Nephron progenitor cell (in vitro differentiated cells): ENCODE measurements at places on chromosomes 7 and 10.

DNA sequence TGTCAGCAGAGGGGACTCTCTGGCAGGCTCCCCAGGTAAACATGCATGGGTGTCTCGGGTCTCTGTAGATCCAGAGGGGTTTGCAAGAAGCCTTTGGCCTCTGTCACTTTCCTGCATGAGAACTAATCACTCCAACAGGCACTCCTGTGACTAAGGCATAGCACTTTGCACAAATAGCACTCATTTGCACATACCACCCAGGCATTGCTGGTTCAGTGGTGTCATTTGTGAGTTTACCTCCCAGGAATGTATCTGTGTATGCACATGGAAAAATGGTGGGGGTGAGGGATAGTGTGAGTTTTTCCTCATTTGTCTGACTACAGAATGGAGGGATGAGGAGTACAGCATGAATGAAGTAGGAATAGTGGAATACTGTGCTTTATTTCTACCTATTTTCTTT is 39.5 kb downstream of the CNNM1 start:
- no peak for DNase-seq
- H3K36me3 ChIP-seq: no peaks in the 10 kb centered on the region
- no peak overlapping the region for H3K4me3 ChIP-seq
- H3K27me3 ChIP-seq: peaks cover 55% of the 10 kb centered on the region
- H3K27ac ChIP-seq: no peak overlapping the region

- DNase-seq: peak; percentile 25
- H3K4me1 ChIP-seq: peaks cover 81% of the 10 kb centered on the region
- H3K27me3 ChIP-seq: no peaks in the 10 kb centered on the region
- peak overlapping the region; percentile 94 for H3K4me3 ChIP-seq
- peaks cover 14% of the 10 kb centered on the region for H3K36me3 ChIP-seq
Measured at GRCh38 chr10:24209432-24209771, 464 bp downstream of the KIAA1217 start.

DNA sequence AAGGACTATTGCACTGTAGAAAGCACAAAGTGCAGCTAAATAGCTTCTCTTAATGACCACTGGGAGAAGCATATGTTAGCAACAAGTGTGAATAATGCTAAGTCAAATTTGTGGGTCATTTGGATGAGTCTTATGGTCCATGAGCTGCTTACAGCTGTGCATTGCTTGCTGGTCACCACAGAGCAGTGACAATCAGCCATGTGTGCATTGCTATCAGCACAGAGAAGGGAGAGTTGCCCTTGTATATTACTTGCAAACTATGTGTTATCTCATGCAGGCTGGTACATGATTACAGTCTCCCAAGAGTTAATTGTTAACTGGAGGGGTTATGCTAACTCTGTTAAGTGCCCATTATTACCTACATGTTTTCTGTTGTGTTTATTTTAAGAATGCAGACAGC is 25.7 kb downstream of the MRPS33 start:
- H3K4me3 ChIP-seq: no peak overlapping the region
- H3K36me3 ChIP-seq: no peaks in the 10 kb centered on the region
- DNase-seq: no peak
- no peaks in the 10 kb centered on the region for H3K4me1 ChIP-seq

DNA sequence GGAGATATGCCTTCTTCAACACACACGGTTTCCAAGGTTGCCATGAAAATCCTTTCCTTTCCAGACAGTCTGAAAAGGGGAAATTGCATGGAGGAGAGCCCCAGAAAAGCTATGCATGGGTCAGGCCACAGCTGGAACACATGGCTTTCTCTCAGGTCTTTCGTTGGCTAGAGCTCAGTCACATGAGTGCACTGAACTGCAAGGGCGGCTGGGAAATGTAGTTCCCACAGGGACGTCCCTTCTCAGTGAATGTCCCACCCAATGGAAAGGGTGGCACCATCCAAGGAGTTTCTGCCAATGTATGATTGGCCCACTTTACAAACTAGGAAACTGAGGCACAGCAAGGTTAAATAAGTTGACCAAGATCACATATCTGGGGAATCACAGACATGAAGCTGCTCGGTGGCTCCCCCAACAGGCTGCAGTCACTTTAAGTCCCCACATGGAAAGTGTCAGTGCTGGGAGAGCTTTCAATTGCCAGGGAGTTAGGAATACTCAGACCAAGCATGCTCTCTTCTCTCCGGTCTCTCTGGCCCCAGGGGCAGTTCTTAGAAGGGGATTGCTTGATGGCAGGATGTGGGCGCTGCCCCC is 571.3 kb downstream of the GLRX3 start:
- no peak overlapping the region for H3K4me3 ChIP-seq
- no peak for DNase-seq
- H3K27me3 ChIP-seq: peaks cover 39% of the 10 kb centered on the region
- no peak overlapping the region for H3K27ac ChIP-seq
- H3K36me3 ChIP-seq: no peaks in the 10 kb centered on the region
- no peaks in the 10 kb centered on the region for H3K4me1 ChIP-seq

DNA sequence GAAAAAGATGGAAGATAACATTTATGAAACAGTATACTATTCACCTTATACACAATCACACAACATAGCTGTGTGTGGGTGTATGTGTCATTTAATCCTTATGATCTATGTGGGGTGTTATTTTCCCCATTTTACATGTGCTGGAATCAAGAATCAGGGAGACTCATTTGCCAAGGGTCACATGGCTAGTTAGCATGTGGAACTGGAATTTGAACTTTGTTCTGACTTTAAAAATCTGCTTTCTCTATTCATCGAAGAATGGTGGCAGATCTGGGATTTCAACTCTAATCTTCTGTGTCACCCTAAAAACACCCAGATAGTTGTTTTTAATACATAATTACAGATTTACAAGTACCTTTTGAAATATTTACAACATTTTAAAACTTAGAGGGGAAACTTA is 65.2 kb downstream of the ADAM22 start:
- DNase-seq: no peak
- H3K4me3 ChIP-seq: no peak overlapping the region
- no peak overlapping the region for H3K27ac ChIP-seq
- H3K27me3 ChIP-seq: no peaks in the 10 kb centered on the region
- no peaks in the 10 kb centered on the region for H3K36me3 ChIP-seq

GRCh38 chr10:126166797-126167196 is 221.5 kb downstream of the ADAM12 start:
- H3K4me3 ChIP-seq: no peak overlapping the region
- H3K27me3 ChIP-seq: peaks cover 4% of the 10 kb centered on the region
- DNase-seq: no peak
- H3K36me3 ChIP-seq: peaks cover 12% of the 10 kb centered on the region
- peaks cover 33% of the 10 kb centered on the region for H3K4me1 ChIP-seq

- no peaks in the 10 kb centered on the region for H3K36me3 ChIP-seq
- H3K4me1 ChIP-seq: no peaks in the 10 kb centered on the region
- no peak overlapping the region for H3K4me3 ChIP-seq
- DNase-seq: no peak
Measured at GRCh38 chr10:18797286-18797685, 138.1 kb downstream of the ARL5B start.

- H3K27ac ChIP-seq: no peak overlapping the region
- peaks cover 15% of the 10 kb centered on the region for H3K4me1 ChIP-seq
- H3K4me3 ChIP-seq: no peak overlapping the region
- H3K36me3 ChIP-seq: no peaks in the 10 kb centered on the region
- peaks cover 10% of the 10 kb centered on the region for H3K27me3 ChIP-seq
Measured at GRCh38 chr10:130763071-130763470, 548.5 kb downstream of the TCERG1L start.

DNA sequence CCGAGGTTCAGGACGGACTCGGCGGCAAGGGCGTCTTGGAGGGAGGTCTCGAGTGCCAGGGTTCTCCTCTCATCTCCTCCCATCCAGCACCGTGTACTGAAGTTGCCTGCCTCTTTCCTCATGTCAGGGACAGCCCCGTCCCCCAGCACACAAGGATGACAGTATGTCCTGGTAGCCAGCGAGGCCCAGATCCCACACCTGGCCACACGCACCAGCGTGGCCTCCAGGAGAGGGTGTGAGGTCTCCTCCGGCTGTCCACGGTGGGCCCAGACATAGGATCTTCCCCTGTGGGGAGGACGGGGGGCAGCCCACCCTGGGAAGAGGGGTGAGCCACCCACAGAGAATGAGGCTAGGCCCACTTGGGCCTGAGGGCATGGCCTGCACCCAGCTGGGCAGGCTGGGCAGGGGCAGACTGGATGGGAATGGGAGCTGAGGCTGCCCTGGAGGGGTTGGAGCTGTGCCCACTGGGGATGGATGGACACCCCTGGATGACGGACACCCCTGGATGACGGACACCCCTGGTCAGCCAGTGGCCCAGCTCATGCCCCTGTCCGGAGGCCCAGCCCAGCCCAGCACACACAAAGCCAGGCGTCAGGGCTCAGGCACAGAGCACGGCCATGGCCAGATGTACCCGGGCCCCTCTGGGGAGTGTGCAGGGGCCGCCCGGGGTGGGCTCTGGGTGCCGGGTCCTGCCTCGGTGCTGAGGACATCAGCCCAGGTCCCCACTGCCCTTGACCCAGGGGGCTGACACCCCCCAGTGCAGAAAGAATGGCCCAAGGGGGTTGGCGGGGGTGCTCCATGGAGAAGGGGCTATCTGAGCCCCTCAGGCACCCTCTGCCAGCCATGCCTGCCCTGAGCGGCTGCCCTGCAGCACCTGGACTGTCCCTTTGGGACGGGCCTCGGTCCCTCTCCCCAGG is 30.9 kb upstream of the CFAP46 start:
- H3K27me3 ChIP-seq: peaks cover 36% of the 10 kb centered on the region
- no peaks in the 10 kb centered on the region for H3K36me3 ChIP-seq
- H3K4me1 ChIP-seq: peaks cover 35% of the 10 kb centered on the region
- no peak for DNase-seq
- H3K4me3 ChIP-seq: no peak overlapping the region
- H3K27ac ChIP-seq: no peak overlapping the region

DNA sequence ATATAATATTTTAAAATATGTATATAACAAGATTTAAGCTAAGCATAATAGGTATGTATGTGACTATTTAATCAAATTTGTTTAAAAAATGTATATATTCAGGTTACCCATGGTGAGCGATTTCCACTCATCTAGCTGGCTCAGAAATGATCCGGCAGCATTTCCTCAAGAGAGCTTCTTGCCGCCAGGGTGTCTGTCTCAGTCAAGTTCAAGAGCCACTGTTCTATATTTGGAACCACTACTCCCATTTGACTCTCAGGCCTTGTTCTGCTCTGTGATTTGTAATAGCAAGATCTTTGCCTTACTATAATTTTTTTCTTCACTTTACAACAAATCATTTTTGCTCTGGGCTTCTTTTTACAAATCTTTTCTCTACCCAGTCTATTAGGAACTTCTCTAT is 48.7 kb upstream of the CNTNAP2 start:
- no peak for DNase-seq
- no peaks in the 10 kb centered on the region for H3K27me3 ChIP-seq
- H3K4me3 ChIP-seq: no peak overlapping the region

GRCh38 chr10:68611227-68611626 is 51.1 kb downstream of the TET1 start:
- no peak overlapping the region for H3K27ac ChIP-seq
- H3K4me3 ChIP-seq: no peak overlapping the region
- H3K4me1 ChIP-seq: peaks cover 5% of the 10 kb centered on the region
- H3K36me3 ChIP-seq: peaks cover 42% of the 10 kb centered on the region

DNA sequence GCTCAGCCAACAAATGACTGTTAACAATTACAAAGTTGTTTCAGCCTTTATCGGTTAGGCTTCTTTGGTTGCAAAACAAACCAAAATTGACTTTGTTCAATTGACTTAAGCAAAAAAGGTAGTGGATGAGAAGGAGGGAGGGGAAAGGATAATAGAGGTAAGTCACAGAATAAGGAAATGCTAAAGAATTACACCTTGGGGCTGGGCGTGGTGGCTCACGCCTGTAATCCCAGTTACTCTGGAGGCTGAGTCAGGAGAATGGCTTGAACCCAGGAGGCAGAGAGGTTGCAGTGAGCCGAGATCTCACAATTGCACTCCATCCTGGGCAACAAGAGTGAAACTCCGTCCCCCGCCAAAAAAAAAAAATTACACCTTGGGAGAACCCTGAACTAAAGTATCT is 41.4 kb downstream of the AHCYL2 start:
- no peaks in the 10 kb centered on the region for H3K36me3 ChIP-seq
- no peak overlapping the region for H3K4me3 ChIP-seq
- no peaks in the 10 kb centered on the region for H3K4me1 ChIP-seq
- H3K27me3 ChIP-seq: peaks cover 3% of the 10 kb centered on the region
- no peak for DNase-seq

DNA sequence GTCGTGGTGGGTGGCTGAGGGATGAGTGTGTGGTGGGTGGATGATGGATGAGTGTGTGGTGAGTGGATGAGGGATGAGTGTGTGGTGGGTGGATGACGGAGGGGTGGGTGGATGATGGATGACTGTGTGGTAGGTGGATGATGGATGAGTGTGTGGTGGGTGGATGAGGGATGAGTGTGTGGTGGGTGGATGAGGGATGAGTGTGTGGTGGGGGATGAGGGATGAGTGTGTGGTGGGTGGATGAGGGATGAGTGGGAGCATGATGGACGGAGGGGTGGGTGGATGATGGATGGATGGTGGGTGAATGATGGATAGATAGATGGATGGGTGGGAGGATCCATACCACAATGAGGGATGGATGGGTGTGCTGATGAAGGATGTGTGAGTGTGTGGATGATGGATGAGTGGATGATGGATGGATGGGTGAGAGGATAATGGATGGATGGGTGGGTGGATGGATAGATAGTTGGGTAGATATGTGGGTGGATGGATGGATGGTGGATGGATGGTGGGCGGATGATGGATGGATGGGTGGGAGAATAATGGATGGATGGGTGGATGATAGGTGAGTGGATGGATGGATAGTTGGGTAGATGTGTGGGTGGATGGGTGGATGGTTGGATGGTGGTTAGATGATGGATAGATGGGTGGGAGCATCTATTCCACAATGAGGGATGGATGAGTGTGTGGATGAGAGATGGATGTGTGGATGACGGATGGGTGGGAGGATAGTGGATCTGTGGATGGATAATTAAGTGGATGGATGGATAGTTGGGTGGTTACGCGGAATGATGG is 266.8 kb downstream of the CELF2 start:
- peaks cover 20% of the 10 kb centered on the region for H3K27me3 ChIP-seq
- H3K36me3 ChIP-seq: peaks cover 4% of the 10 kb centered on the region
- no peak overlapping the region for H3K4me3 ChIP-seq
- no peak for DNase-seq
- peaks cover 4% of the 10 kb centered on the region for H3K4me1 ChIP-seq

- peaks cover 13% of the 10 kb centered on the region for H3K27me3 ChIP-seq
- no peak overlapping the region for H3K4me3 ChIP-seq
- DNase-seq: peak; percentile 90
- no peaks in the 10 kb centered on the region for H3K36me3 ChIP-seq
- no peaks in the 10 kb centered on the region for H3K4me1 ChIP-seq
Measured at GRCh38 chr10:26367771-26368170, 70.4 kb upstream of the APBB1IP start.

GRCh38 chr7:7969306-7970236 is 975 bp downstream of the GLCCI1 start:
- peak overlapping the region; percentile 69 for H3K4me3 ChIP-seq
- H3K27ac ChIP-seq: no peak overlapping the region
- H3K27me3 ChIP-seq: no peaks in the 10 kb centered on the region
- H3K4me1 ChIP-seq: peaks cover 13% of the 10 kb centered on the region
